ENCODE measurements at places on chromosomes 3 and 15. TPM values are rescaled to one million over a fixed set of nuclear protein-coding genes. Genes with fewer than 3 reads are reported as not detected.

OR4F15 gene
- total RNA-seq: not detected

SLC35G2 gene
- 2.4 TPM for total RNA-seq

PATL2 gene
- not detected for total RNA-seq

GRCh38 chr15:62108411-62108810 lies 41.6 kb downstream of the C2CD4A start:
- H3K27me3 ChIP-seq: no peaks in the 10 kb centered on the region
- no peak for DNase-seq
- H3K4me1 ChIP-seq: peaks cover 4% of the 10 kb centered on the region
- no peak overlapping the region for H3K4me3 ChIP-seq
- H3K36me3 ChIP-seq: no peaks in the 10 kb centered on the region

GRCh38 chr3:197901626-197902025 lies 48.4 kb upstream of the RPL35A start:
- H3K27me3 ChIP-seq: no peaks in the 10 kb centered on the region
- H3K4me1 ChIP-seq: peaks cover 6% of the 10 kb centered on the region
- H3K4me3 ChIP-seq: no peak overlapping the region
- H3K27ac ChIP-seq: no peak overlapping the region

DNA sequence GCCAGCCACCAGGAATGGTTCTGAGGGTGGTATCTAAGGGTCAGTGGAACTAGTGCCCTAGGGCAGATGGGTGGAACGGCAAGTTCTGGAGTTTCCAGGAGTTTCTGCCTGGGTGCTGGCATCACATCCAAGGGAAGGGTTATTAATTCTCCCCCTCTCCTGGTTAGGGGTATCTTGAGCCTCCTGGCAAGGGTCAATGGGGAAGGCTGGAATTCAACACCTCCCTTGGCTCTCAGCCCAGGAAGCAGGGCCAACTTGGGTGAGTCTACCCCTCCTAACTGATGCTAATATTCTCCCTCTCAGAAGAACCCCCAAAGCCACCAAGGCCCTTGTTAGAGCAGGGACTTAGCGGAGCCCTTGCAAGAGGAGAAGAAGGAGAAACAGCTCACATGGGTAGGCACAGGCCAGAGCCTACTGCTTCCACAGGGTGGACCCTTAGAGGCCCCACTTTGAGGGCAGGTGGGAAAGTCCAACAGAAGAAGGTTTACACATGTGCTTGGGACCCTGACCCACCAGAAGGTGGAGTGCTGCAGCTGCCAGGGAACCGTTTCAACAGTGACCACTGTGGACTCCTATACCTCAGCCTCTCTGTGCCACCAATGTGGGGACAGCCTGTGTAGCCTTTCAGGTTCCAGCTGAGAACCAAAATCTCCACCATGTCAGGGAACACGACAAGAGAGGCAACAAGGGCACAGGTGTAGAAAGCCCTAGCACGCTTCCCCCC lies 3.3 kb downstream of the TMEM115 start:
- H3K36me3 ChIP-seq: peaks cover 2% of the 10 kb centered on the region
- peaks cover 33% of the 10 kb centered on the region for H3K4me1 ChIP-seq
- no peak overlapping the region for H3K27ac ChIP-seq
- no peak for DNase-seq

DNA sequence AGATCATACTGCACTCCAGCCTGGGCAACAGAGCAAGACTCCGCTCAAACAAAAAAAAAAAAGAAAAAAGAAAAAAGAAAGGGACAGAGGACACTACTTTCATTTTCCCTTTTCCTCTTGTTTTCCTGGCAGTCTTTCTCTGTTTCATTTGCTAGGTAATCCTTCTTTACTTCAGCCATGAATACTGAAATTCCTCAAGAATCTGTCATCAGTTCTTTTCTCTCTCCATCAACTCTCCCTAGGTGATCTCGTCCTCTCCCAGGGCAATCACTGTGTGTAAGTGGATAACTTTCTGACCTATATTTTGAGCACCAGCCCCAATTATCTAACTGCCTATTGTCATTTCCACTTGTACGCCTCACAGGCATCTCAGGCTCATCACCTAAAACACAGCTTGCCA lies 51.5 kb downstream of the TTC23 start:
- DNase-seq: no peak
- H3K4me3 ChIP-seq: no peak overlapping the region
- H3K36me3 ChIP-seq: peaks cover 33% of the 10 kb centered on the region
- peaks cover 6% of the 10 kb centered on the region for H3K4me1 ChIP-seq
- no peak overlapping the region for H3K27ac ChIP-seq

DNA sequence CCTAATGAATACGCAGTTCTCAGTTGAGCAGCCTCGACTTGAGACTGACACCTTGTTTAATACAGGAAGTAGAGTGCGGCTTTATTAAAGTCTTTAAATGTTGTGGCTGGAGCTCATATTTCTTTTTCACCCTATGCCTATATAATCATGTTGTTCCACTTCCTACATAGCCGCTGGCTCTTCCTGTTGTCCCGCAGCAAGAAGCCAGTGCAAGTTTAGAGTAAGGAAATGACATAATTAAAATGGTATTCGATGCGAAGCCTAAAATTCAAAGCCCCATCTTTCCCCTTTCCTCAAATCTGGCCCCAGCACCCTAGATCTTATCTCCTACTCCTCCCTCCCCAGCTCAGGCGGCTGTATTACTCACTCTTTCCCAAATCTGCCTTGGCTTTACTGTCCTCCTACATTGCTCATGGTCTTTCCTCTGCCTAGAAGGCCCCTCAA lies 7.5 kb upstream of the PHLDB2 start:
- H3K4me1 ChIP-seq: peaks cover 17% of the 10 kb centered on the region
- H3K36me3 ChIP-seq: peaks cover 13% of the 10 kb centered on the region
- no peak overlapping the region for H3K4me3 ChIP-seq
- H3K27me3 ChIP-seq: no peaks in the 10 kb centered on the region
- H3K27ac ChIP-seq: peak overlapping the region; percentile 7
- no peak for DNase-seq

DNA sequence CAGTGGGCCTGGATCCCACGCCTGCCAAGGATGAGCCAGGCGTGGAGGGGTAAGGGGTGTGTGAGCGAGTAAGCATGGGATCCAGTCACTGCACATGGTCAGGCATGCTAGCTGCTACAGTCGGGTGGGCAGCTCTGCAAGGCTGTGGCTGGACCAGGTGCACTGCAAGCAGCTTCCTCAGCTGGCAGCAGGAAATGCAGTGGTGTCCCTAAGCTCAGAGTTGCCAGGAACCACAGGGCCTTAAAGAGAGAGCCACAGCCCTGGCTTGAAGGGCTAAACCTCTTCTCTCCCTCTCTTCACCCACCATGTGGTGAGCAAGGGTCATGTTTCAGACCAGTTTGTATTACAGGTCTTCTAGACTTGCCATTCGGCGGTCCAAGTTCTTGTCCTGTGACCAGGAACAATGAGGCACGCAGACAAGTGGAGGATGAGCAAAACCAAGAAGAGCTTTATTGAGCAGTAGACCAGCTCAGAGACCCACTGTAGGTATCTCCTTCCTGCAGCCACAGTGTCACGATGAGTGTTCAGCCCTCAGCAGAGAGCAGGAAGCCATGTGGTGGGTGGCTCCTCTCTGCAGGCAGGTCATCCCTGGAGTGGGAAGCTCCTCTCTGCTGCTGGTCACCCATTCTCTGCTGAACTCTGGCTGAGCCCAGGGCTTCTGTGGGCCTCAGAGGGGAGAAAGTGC lies 511.9 kb downstream of the PYDC2 start:
- no peaks in the 10 kb centered on the region for H3K27me3 ChIP-seq
- DNase-seq: no peak
- no peak overlapping the region for H3K27ac ChIP-seq
- no peak overlapping the region for H3K4me3 ChIP-seq

DNA sequence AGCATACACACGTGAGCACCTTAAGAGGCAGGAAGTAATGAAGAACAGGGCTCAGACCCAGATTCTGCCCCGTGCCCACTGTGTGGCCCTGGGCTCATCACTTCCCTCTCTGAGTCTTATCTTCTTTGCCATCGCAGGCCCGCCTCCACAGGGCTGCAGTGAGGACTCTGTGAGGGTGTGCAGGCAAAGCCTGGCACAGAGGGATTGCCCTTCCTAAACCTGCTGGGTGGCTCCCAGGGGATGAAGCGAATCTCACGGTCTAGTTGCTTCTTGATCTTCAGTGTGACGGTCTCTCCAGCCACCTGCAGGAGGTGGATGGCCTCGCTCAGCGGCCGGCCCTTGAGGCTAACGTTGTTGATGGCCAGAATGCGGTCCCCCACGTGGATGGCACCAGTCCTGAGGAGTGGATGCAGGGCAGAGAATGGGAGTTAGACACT lies 32.8 kb downstream of the GRIP2 start:
- no peak overlapping the region for H3K27ac ChIP-seq
- no peaks in the 10 kb centered on the region for H3K4me1 ChIP-seq
- peaks cover 7% of the 10 kb centered on the region for H3K27me3 ChIP-seq
- peaks cover 8% of the 10 kb centered on the region for H3K36me3 ChIP-seq
- DNase-seq: no peak

- no peak for DNase-seq
- peaks cover 1% of the 10 kb centered on the region for H3K36me3 ChIP-seq
- no peak overlapping the region for H3K27ac ChIP-seq
- no peaks in the 10 kb centered on the region for H3K27me3 ChIP-seq
Observed at GRCh38 chr3:169539856-169540255, 123.7 kb downstream of the MECOM start.

DNA sequence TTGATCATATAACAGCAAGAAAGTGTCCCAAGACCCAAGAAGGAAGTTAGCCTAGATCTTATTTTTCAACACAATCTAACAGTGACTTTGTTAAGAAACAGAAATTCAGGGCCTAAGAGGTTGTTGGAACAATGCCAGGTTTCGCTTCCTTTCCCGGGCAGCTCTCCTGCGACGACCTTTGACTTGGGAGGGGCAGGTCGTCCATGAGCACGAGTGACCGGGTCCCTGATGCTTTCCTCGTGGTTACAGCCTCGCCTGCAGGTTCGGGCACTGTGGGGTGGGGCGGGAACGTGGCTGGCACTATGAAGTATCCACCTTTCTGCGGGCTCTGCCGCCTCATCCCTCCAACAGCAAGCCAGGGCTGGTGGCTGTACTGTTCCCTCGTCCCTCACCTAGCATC lies 90.1 kb upstream of the RGMA start:
- DNase-seq: no peak
- H3K36me3 ChIP-seq: no peaks in the 10 kb centered on the region
- peaks cover 30% of the 10 kb centered on the region for H3K27me3 ChIP-seq
- no peak overlapping the region for H3K4me3 ChIP-seq
- no peaks in the 10 kb centered on the region for H3K4me1 ChIP-seq

DNA sequence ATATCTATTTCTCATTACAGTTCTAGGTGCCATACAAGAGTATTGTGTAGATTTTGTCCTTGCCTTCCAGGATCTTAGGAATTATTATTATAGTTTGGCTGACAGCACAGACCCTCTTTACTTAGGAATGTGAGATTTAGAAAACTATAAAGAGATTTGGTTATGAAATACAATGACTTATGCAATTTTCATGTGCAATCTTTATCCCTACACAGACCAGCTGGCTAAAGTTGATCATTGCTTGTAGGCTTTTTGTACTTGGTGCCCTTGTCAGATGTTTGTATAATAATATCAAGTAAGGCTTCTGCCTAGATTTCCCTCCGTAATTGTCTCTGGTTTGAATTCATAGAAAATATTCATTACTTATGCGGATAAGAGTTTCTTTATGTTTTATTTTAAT lies 174.5 kb upstream of the GAP43 start:
- H3K4me1 ChIP-seq: no peaks in the 10 kb centered on the region
- no peaks in the 10 kb centered on the region for H3K36me3 ChIP-seq
- no peaks in the 10 kb centered on the region for H3K27me3 ChIP-seq
- DNase-seq: no peak
- H3K4me3 ChIP-seq: no peak overlapping the region
- no peak overlapping the region for H3K27ac ChIP-seq

GRCh38 chr3:87615506-87615905 lies 339.1 kb upstream of the POU1F1 start:
- H3K27me3 ChIP-seq: no peaks in the 10 kb centered on the region
- H3K36me3 ChIP-seq: no peaks in the 10 kb centered on the region
- no peaks in the 10 kb centered on the region for H3K4me1 ChIP-seq
- DNase-seq: no peak
- H3K27ac ChIP-seq: no peak overlapping the region
